CD4-positive, alpha-beta T cell treated with Interleukin-1 beta for 1 hour (primary cell): ENCODE measurements at places on chromosomes 3 and 15.

DNA sequence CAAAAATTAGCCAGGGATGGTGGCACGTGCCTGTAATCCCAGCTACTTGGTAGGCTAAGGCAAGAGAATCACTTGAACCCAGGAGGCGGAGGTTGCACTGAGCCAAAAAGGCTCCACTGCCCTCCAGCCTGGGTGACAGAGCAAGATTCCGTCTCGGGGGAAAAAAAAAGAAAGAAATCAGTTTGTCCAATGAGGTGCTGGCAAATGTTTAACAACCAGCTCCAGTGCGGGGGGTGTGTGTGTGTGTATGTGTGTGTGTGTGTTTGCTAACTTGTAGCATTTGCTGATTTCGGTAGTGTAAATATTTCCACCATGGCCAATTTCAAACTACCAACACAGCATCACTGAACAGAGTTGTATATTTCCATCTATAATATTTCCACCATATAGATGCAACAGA is 23.8 kb upstream of the IDH2 start:
- no peak for DNase-seq

DNA sequence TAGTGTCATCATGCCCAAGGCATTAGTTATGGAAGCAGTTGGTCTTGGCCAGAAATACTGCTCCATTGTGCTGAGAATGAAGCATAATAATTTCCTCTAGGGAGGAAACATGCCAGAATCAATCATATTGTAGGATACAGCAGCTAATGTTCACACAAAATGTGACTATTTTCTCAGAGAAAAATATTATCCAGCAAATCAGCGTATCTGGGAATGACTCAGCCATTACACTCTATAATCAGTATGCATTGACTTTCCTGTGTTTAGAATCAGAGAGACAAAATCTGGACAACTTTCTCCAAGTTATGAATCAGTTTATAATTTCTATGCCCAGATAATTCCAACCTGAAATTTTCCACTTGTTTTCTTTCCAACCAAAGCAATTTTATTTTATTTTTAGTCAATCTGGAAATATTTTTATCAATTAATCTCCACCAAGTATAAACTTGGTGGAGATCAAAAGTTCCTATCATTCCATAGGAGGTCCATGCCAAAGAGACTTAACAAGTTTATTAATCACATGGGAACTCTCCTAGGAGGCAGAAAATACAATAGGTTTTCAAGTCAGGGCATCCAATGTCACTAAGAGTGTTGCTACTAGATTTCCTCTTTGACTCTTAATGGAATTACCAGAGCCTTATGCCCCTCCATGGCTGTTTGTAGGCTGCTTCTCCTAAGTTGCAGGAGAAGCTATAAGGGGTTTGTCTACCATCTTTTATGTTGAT is 36.4 kb downstream of the SUCNR1 start:
- DNase-seq: no peak

DNA sequence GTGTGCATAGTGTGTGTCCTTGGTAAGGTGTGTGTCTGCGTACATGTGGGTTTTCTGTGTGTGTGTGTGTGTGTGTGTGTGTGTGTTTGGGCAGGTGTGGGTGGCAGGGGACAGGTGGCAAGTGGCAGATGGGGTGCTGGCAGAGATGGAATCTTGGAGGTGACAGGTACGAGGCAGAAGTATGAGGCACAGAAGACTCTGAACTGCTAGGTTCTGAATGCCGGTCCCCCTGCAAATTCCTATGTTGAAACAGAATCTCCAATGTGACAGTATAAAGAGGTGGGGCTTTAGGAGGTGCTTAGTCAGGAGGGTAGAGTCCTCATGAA is 29.8 kb downstream of the SRPRB start:
- DNase-seq: no peak

GRCh38 chr3:4852780-4853748 is 126.2 kb upstream of the BHLHE40 start:
- DNase-seq: no peak

DNA sequence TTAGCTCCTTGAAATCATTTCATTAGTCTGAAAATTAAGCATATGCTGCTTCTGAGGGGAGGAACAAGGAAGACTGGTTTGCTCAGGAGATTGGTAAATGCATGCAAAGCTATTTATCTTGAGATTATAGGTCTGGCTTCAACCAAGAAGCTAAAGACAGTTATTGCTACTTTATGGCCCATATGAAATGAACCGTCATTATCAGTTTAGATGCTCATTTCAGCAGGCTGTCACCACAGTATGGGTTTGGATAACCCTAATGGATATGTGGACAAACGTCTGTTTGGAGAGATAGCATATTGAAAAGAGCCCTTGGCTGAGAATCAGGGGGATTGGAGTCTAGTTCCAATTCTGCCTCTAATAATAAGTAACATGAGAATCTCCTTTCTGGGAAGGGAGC is 922.6 kb downstream of the TUSC7 start:
- no peak for DNase-seq
